ENCODE measurements at places on chromosomes 16 and 17.

GRCh38 chr17:37844158-37844976, 79.8 kb upstream of the TBC1D3K start:
- DNase-seq = peak; percentile 84

GRCh38 chr17:54980375-54980774, 11.8 kb downstream of the STXBP4 start:
- DNase-seq = no peak

DNA sequence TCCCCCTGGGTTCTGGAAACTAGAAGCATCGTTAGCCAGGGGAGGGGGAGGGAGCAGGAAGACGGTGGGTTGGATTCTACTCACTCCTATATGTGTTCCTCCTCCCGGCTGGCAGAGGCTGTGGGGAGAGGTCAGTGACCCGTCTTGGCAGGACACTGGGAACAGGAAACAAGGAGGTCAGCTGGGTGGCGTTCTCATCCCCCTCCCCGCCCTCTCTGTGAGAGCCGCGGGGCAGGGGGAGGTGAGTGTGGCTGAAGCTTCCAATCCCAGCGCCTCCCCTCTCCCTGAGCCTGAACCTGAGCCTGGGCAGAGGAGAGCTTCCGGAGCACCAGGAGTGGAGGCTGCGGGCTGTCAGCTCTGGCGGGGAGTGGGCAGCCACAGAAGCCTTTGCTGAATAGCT, 12.5 kb downstream of the GPRC5C start:
- DNase-seq = peak; percentile 50

DNA sequence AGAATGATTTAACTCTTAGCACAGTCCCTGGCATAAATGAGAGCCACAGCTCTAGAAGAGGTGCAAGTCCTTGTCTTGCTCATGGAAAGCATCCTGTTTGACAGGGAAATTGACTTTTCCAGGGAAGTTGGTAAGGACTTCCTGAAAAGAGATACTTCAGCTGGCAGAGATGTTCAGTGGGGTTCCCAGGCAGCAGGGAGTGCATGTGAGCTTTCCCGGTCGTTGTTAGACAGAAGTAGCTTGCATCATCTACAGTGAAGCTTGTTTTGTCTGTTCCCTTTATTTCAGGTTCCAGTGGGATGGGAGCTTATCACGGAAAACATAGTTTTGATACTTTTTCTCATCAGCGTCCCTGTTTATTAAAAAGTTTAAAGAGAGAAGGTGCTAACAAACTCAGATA, 22.9 kb downstream of the ALDH3A2 start:
- no peak for DNase-seq

DNA sequence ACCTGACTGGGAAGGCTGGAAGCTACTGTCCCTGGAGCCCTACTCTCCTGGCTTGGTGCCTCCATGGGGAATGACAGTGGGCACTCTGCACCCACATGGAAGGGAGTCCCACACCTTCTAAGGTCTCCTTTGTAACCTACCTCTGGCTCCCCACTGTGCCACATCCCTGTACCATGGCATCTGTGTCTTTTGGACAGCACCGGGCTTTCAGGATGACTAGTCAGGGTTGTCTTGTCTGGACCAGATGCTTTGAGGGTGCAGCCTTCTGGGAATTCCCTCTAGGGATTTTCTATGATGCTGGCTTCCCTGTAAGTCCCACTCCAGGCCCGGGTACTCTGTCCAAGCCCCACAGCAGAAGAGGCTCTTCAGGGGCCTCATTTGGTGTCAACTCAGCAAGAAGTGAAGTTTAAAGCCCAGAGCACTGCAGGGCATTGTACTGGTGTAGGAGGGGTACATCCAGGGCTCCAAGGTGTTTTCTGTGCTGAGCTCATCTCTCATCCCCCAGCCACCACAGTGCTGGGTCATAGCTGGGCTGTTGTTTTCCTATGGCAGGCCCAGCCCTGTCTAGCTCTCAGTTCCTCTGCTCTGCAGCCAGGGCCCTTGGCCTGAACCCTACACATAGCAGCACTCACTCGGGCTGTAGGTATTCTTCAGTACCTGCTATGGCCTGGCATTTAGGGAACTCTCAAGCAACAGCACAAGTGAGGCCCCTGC, 255.3 kb downstream of the CPPED1 start:
- DNase-seq = no peak

GRCh38 chr16:75279305-75279704, 27.9 kb upstream of the BCAR1 start:
- DNase-seq = no peak

DNA sequence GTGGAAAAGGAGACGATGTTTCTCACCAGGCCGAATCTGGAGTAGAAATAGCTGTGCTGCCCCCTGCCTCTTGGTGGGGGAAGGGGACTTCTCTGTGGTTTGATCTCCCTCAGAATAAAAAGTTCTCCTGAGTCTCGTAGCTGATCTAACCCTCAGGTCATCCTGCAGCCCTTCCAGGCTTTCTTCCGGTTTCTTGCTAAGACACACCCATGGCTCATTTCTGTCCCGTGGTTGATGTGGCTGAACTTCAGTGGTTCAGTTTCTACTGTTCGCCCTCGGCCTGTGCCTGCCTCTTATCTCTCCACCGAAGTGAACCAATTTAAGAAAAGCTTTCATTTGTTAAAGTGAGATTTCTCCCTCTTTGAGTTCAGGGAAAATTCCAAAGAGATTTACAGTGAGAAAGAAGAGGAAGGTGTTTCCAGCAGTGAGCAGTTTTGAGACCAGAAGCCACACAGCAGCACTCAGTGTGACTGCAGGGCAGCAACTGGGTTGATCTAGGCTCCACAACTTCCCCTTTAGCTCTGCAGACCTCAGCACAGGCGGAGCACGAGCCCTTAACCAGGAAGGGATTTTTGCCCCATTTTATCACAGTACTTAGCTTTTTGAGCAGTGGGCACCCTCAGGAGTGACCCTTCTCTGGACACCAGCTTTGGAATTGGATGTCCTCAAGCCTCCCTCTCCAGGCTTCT, 34.9 kb upstream of the CACNG5 start:
- no peak for DNase-seq

DNA sequence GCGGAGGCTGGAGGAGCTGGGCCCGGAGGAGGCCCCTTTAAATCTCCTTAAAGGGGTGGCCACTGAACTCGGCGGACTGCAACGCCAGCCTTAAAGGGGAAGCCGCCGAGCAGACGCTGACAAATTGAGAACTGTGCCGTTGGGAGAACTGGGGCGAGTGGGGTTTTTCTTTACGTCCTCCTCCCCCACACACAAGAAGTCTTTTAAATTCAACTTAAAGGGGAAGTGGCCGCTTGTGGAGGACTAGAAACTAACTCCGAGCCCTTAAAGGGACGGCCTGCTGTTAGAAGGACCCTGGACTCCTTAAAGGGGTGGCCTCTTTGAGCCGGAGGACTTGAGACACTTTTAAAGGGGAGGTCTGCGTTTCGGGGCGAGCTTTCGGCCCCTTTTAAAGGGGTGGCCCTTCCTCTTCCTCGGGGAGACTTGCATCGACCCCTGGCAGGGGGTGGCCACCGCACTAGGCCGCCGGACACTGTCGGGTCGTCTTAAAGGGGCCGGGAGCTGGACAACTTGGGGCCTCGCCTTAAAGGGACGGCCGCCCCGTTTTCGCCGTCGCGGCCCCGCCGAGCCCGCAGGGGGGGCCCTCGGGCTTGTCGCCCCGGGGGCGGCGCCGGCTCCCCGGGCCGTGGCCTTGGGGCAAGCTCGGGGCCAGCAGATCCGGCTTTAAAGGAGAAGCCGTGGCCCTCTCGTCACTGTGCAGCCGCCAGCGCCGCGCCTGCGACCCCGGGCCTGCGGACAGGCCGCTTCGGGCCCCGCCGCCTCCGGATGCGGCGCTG, 688 bp downstream of the FBRS start:
- DNase-seq = peak; percentile 72

DNA sequence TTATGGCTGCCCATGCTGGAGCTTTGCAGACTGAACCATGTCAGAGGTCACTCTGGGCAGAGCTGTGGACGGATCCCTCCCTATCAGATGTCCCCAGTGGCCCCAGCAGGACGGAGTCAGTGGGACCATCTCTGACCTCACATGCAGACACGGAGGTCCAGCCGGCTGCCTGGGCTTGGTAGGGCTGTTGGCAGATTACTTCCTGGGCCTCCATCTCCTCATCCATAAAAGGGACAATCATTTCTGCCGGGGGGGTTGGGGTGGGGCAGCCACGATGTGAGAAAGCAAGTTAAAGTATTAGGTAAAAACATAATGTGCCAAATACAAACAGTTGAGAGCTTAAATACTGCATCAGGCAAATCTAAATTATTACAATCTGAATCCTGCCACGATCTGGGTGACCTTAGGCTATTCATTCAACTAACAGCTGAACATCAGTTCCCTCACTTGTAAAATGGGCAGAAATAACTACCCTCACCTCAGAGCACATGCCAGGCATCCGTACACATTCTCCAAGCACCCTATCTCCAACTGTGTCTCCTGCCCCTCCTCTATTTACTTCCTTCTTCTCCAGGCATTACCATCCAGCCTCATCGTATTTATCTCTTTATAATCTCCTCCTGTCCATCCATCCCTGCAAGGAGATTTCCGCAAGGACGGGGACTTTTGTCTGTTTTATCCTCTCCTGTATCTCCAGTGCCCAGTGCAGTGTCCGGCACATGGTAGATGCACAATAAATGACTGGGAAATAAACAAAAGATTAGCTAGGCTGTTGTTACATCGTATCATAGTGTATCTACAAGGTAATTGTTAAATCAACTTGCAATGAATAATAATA, 192.3 kb upstream of the FOXF1 start:
- peak; percentile 33 for DNase-seq

- DNase-seq = no peak
Observed at GRCh38 chr17:29826114-29826692, 103.8 kb downstream of the SSH2 start.

All from nephron progenitor cell (in vitro differentiated cells).